ENCODE measurements at places on chromosomes 4 and X.

- DNase-seq: no peak
Measured at GRCh38 chr4:39542611-39543012, 15.4 kb upstream of the UGDH start.

GRCh38 chr4:8834681-8835220 is 36.9 kb downstream of the HMX1 start:
- DNase-seq: no peak

DNA sequence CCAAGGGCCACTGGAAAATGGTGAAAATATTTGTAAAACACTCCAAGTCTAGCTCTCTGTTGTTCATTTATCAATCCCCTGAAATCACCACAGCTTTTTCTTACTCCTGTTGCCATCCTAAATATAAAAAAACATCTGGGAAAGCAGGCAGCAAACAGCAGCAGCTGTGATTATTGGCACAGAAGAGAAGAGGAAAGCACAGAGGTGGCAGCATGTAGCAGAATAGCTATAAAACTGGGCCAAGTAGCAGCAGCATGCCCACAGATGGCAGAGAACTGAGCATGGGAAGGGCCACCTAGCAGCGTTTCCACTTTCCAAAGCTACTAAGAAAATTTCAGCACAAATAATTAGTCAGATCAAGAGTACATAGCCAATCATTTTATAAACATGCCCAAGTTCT is 307.2 kb downstream of the SLC7A11 start:
- DNase-seq: no peak

DNA sequence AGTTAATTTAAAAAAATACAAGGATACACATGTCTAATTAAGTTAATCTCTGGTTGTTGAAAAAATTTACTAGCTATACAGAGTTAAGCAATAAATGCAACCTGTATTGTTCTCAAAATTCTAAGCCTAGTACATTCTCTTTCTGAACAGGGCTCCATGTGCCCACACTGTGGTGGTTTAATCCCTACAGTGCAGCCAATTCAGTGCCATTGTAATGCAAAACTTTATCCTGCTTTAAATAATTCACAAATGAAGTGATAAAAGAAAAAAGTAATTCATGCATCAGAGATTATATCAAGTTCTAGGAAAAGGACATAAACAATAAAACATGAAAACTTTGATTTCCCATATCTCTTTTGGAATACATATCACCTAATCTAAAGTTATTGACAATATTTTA is 1089.2 kb downstream of the C4orf33 start:
- no peak for DNase-seq

GRCh38 chr4:17397611-17398010 is 114.3 kb downstream of the QDPR start:
- no peak for DNase-seq

- DNase-seq: no peak
Measured at GRCh38 chrX:103792916-103793544, 16.4 kb downstream of the PLP1 start.

- no peak for DNase-seq
Measured at GRCh38 chr4:8329859-8330761, 60.6 kb downstream of the HTRA3 start.
